Fibroblast of villous mesenchyme (primary cell): ENCODE measurements at places on chromosomes 6 and 20. TPM values are rescaled to one million over a fixed set of nuclear protein-coding genes. Genes with fewer than 3 reads are reported as not detected.

Gene SLPI
- total RNA-seq, result not detected in 2 replicates

Gene MACROD2
- total RNA-seq, result 1.6 and 1.7 TPM in 2 replicates

Gene MYCT1
- under 0.01 TPM in 2 replicates for total RNA-seq

Gene TPBG
- 47.5 and 67.0 TPM in 2 replicates for total RNA-seq

Gene CST7
- total RNA-seq, result not detected in 2 replicates

Gene FRMD1
- total RNA-seq, result not detected in 2 replicates

Gene RPS18
- 1,877 and 2,083 TPM in 2 replicates for total RNA-seq

Gene ARFGEF3
- under 0.01 TPM in 2 replicates for total RNA-seq

Gene ZC3H12D
- under 0.01 TPM in 2 replicates for total RNA-seq

Gene PCSK2
- not detected in 2 replicates for total RNA-seq

Gene GSTA1
- 0.32 TPM in 1 of 2 replicates, not detected in the other for total RNA-seq
